ENCODE measurements at places on chromosomes 12 and 14.

DNA sequence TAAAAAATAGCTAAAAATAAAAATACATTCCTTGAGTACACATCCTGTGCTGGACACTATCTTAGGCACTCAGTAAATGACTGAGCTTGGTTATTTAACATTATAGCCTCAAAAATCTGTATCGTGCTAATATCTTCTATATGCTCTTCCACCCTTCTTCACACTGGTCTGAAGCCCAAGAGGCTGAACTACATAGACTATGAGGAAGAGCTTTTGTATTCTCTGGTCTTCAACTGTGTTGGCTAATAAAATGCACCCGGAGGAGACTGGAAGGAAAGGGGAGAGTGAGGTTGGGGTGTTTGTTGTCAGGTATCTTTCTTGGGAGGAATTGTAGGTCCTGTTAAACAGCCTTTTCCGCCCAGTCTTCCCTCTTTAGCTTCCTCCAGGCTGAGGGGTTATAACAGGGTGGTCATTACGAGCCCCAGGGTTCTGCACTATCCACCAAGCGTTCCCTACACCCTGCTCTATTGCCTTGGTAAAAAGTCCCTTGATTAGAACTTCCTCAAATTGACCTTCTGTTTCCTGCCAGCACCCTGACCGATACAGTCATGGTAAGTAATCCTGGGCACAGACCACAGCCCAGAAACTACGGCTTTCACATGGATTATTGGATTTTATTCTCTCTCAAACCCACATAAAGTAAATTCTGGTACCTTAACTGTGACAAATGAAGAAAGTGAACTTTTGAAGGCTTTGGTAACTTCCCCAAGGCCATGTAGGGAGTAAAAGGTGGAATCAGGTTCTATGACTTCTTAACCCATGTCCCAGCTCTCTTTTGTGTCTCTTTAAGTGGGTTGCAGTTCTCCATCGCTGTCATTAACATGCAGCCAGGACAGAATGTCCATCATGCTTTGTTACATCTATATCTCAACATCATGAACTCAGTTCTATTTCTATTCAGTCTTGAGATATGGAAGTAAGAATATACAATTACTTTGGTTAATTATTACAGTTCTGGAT is 71.3 kb downstream of the PTHLH start:
- no peak for DNase-seq

GRCh38 chr12:89781946-89782550 is 73.4 kb upstream of the ATP2B1 start:
- no peak for DNase-seq

GRCh38 chr14:35727764-35728163 is 81.3 kb downstream of the RALGAPA1 start:
- DNase-seq: no peak

DNA sequence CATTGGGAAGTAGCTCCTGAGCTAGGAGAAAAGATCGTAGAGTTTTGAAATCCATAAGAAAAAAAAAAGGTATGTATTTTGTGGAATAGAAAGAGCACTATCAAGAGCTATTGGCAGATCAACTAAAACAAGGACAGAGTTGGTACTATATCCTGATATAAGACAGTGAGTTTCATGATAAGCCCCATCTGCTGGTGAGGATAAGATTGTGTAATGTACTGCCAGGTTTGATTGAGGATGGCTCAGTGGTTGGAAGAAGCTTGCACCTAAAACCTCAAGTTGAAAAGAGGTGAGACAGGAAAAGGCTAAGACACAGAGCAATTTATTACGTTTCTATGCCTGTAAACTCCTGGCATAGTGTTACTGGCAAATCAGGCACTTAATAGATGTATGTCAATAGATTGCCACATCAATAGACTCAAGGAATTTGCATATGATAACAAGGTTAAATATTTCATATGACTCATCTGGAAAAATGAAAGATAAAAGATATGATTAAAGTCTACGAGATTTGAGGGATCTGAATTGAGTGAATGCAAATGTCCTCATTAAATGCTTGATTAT is 525.6 kb downstream of the FLRT2 start:
- DNase-seq: peak; percentile 4

GRCh38 chr14:88919502-88919901 is 95.1 kb downstream of the TTC8 start:
- no peak for DNase-seq

- no peak for DNase-seq
These were observed 914 bp upstream of the CCND2 start for GRCh38 chr12:4272424-4273272.

DNA sequence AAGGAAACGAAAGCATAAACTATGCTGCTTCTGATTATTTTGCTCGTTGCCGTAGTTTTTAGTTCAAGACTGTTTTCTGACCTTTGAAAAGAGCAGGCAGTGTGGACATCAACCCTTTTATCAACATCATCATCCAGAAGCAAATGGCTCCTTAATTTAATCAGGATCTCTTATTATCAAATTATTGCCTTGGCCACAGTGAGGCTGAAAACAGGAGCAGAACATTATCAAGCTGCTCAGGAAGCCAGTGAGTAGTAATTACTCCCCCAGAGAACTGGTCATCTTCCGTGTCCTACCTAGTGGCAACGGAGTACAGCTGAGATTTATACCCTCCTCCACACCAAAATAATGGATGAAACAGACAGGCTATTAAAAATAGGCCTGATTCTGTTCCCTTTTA is 2.2 kb upstream of the DIABLO start:
- DNase-seq: no peak

- no peak for DNase-seq
These were observed 20.6 kb downstream of the PTHLH start for GRCh38 chr12:27951898-27952297.

- no peak for DNase-seq
These were observed 16.7 kb upstream of the ERC1 start for GRCh38 chr12:974271-974862.

GRCh38 chr12:131041216-131041967 is 87.7 kb downstream of the ADGRD1 start:
- no peak for DNase-seq

GRCh38 chr14:67908052-67908754 is 88.6 kb downstream of the RAD51B start:
- DNase-seq: no peak

DNA sequence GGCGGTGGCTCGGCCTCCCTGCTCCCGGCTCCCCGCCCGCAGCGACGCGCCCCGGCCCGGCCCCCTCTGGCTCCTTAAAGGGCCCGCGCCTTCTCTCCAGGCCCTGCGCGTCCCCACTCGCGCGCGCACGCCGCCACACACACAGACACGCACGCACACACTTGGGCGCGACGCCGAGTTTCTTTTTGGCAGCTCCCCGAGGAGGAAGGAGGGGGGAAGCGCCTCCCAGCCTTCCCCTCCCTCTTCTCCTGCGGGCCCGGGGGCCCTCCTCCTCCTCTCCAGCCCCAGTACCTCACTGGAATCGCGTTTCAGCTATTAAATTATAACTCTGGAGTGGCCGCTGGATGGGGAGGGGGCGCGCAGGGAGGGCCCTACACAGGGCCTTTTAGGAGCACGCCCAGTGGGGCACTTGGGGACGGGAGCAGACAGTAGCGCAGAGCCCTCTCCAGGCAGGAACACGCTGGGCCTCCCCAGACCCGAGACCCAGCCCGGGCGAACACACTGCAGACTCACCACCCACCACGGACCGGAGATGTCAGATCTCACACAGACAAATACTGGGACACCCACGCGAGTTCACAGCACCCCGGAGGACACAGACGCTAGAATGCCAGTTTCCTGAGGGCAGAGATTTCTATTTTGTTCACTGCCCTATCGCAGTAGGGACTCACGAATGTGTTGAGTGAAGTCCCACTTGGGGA is 411 bp upstream of the NCOR2 start:
- peak; percentile 81 for DNase-seq

Data from OCI-LY7 (cell line).